ENCODE measurements at places on chromosomes 2 and 18.
A peak's percentile ranks its signal among the peaks of the same experiment; 100 is the strongest.

DNA sequence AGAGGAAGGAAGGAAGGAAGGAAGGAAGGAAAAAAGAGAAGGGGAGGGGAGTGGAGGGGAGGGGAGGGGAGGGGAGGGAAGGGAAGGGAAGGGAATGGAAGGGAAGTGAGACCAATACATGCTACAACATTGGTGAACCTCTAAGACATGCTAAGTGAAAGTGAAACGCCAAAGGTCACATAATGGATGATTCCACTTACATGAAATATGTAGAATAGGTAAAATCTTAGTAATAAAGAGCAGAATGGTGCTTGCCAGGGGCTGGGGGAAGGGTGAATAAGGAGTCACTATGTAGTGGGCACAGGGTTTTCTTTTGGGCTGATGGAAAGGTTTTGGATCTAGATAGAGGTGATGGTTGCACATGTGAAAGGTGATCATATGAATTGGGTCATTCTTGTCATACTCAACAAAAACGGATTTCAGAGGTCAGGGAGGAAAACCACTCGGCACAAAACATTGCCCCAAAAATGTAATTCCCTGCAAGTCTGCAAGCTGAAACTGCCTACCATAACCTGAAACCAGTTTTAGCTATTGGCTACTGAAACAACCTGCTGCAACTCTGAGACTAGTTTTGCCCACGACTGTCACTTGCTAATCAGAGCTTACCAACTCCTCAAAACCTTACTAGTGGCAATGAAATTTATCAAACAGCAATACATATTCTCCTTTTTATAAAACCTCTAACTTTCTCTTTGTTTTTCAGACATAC, 59.2 kb downstream of the CCDC141 start:
- peak; percentile 8 for DNase-seq

DNA sequence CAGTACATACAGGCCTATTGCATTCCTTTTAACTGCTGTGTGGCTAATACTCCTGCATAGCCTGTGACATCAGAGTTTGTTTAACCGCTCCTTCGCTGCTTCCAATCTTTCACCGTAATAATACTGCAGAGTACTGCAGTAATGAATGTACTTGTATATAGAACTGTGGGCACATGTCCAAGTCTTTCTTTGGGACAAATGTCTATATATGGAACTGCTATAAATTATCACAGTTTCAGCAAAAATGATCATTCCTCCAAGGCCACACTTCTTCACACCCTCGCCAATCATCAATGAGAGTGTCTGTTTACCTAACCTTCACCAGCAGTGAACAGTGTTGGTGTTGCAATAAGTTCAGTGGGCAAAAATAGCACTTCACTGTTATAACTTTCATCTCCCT, 230.4 kb downstream of the SP3 start:
- no peak for DNase-seq

GRCh38 chr2:222592176-222592575, 63.7 kb downstream of the FARSB start:
- DNase-seq, result no peak

- no peak for DNase-seq
Measured at GRCh38 chr2:169007941-169008340, 23.2 kb downstream of the ABCB11 start.

DNA sequence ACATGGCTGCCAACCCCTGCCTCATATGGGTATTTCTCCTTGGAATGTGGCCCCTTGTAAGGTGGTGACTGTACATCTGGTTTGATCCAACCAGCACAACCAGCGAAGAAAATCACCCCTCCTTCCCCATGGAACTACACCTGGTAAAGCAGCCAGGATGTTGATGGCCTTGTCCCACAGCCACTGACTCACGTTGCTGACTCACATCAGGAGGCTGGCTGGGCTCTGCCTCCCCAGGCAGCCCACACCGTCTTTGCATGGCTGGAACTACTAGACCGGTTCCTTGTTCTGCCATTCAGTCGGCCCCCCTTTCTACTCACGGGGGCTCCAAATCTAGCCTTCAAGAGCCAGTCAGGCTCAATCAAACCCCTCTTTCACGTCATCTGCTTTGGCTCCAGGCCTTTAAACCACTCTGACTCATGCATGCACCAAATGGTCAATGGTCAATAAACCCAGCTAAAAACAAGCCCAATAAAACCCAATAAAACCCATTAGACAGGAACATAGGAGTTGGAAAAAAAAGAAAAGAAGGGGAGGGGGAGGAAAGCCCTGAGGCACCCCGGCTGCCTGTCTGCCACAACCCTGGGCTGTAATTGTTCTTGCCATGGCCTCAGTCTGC, 114.8 kb downstream of the PLB1 start:
- peak; percentile 69 for DNase-seq

GRCh38 chr2:238304116-238304515, 15.7 kb upstream of the PER2 start:
- no peak for DNase-seq

- DNase-seq, result no peak
Measured at GRCh38 chr2:183371545-183371944, 247.3 kb downstream of the NUP35 start.

- no peak for DNase-seq
Measured at GRCh38 chr2:235054475-235054874, 102.7 kb downstream of the SH3BP4 start.

DNA sequence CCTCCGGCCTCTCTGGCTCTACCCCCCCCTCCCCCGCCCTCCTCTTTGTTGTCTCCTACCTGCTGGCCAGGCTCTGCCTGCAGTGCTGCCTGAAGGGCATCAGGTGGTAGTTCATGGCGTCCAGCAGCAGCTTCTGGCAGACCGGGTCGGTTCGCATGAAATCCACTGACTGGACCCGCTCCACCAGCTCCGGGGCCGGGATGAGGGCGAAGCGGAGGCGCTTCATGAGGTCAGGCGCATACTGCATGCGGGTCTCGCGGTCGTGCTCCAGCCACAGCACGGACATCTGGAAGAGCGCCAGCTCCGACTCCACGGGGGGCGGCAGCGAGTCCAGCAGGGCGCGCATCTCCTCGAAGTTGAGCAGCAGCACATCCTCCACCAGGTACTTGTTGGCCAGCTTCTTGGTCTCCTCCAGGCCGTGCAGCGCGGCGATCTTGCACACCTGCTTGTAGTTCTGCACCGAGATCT, 3.2 kb downstream of the KLHL14 start:
- peak; percentile 5 for DNase-seq

GRCh38 chr18:8658858-8659485, 46.4 kb upstream of the MTCL1 start:
- no peak for DNase-seq

- DNase-seq, result no peak
Measured at GRCh38 chr2:133641497-133641896, 73.2 kb upstream of the NCKAP5 start.

DNA sequence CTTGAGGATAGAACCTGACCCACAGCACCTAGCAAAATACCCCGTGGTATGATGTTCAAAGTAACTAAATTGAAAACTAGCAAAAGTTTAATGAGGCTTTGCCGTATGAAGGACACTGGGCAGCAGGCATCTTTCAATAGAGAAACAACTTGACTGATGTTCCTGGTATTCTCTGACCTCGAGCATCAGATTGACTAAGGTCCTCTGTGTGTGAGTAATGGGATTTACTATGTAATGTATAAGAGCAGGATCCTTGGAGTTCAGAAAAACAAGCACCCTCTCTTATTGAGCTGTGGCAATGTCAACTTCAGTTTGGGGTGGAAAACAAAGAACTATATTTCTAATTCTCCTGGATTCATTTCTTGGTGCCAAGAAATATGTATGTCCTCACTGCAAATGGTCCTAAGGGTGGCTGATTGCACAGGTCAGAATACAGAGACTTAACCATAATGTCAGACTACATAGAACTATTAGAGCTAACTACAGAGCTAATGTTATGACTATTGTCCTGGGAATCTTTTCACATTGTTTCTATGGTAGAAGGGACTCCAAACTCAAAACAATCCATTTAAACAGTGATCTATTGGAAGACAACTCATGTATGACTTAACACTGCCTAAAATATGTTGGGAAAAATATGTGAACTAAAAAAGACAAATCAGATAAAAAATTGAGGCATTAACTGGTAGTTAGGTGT, 4.4 kb downstream of the TNFAIP6 start:
- no peak for DNase-seq

- DNase-seq, result no peak
Measured at GRCh38 chr2:18834341-18834740, 245.0 kb upstream of the NT5C1B start.

- DNase-seq, result no peak
Measured at GRCh38 chr2:70808983-70809958, 11.1 kb downstream of the CLEC4F start.

Data from stimulated activated CD4-positive, alpha-beta T cell treated with anti-CD3 and anti-CD28 coated beads, Interleukin-15, amount 100 ng/mL, for 24 hours (primary cell).